NCI-H774 (cell line): ENCODE measurements at places on chromosomes 1 and 21.

DNA sequence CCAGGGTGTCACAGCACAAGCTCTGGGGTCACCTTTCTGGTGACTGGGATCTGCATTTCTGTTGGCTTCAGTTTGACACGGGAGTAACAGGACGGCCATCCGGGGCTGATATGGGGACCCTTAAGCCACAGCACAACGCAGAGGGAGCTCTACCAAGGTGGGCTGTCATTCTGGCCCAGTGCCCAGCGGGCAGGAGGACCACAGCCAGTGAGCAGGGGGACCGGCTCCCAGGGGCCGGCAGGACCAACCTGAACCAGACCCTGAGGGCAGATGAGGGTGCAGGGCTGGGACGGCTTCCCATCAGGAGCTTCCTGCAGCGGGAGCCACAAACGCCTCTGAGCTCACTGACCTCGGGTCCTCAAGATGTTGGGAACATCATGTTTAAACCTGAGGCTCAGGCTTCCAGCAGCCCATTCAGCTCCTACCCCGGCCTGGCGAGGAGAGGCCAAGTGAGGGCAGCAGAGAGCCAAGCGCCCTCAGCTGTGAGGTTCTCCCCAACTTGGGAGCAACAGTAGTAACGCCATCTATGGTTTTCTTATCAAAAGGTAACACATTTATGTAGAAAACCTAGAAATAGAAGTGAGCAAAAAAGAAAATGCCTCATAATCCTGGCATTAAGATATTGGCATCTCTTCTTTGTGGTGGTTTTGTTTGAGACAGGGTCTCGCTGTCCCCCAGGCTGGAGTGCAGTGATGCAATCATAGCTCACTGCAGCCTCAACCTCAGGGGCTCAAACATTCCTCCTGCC lies 26.8 kb downstream of the TMEM201 start:
- DNase-seq: no peak

- DNase-seq: no peak
Measured at GRCh38 chr1:191929383-191929782, 228.9 kb upstream of the RGS18 start.

- no peak for DNase-seq
Measured at GRCh38 chr1:225257081-225257480, 170.8 kb downstream of the LBR start.

DNA sequence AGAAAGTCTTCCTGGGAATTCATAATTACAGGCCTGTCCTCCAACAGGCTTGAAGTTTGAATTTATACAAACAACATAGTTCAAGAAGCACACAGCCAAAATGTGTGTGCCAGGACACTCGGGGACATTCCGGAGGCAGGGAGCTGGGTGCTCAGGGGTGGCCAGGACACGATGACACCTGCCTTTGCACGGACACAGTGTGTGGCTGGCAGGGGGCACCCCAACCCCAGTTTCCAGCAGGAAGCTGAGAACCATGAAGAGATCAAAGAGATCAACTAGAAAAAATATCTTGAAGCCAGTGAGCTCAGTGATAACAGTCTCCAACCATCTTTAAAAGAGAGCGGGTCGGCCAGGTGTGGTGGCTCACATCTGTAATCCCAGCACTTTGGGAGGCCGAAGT lies 32.5 kb upstream of the TRAPPC10 start:
- DNase-seq: no peak

DNA sequence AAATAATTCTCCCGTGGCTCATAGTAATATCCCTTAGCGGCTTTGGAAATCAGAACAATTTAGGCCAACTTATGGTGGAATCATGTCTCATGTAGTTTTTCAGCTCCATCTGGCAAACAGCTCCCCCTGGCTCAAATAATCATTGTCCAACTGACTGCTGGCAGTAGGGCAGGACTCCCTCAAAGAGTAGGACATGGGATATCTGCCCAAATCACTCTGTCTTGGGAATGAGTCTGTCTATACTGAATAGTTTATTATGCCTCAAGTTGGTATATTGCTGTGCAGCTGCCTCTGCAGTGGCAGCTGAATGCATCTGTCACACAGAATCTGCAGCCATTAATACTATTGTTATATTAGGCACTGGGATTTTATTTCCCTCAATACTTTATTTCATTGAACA lies 255.7 kb downstream of the COL11A1 start:
- no peak for DNase-seq

DNA sequence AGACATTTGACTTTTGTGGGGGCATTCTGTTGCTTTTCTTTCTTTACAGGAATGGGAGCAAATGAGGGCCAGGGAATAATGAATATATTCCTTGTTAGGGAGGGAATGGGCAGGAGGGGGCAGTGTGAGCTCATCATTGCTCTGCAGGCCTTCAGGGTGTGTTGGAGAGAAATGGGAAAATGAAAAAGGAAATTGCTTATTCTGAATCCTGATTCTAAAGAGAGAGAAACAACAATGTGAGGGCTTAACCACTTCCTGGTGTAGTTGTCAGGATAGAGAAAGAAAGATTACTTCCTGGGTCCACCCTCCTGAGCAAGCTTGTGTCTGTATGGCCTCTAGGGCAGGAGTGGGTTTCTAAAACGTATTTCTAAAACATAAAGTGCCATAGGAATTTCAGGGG lies 28.3 kb downstream of the VANGL2 start:
- no peak for DNase-seq

DNA sequence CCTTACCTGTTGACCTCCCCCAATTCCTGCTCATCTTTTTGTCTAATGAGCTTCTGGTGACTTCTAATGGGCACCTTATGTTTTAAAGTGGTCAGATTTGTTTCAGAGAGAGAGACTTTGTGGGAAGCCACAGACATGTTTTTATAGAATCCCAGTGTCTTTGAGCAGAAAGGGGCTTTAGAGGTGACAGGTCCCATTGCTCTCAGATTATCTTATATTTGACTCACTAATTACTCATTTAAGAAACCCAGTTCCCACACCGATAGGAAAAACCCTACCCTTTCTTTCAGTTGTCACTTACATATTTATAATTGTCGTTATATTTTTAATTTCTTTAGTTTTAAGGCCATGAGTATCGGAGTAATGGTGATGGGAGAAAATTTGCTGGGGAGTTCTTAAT lies 215.5 kb downstream of the CAMTA1 start:
- no peak for DNase-seq

DNA sequence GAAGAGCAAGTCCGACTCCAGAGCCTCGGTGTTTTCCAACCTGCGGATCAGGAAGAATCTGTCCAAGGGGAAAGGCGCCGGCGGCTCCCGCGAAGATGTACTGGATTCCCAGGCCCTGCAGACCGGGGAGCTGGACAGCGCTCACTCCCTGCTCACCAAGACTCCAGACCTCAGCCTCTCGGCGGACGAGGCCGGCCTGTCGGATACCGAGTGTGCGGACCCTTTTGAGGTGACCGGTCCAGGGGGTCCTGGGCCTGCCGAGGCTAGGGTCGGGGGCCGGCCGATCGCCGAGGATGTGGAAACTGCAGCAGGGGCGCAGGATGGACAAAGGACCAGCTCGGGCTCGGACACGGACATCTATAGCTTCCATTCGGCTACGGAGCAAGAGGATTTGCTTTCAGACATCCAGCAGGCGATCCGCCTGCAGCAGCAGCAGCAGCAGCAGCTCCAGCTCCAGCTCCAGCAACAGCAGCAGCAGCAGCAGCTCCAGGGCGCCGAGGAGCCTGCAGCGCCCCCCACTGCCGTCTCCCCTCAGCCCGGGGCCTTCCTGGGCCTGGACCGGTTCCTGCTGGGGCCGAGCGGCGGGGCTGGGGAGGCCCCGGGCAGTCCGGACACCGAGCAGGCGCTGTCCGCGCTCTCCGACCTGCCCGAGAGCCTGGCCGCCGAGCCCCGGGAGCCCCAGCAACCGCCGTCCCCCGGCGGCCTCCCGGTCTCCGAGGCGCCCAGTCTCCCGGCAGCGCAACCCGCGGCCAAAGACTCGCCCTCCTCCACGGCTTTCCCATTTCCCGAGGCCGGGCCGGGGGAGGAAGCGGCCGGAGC lies 827 bp downstream of the FMN2 start:
- peak; percentile 38 for DNase-seq

DNA sequence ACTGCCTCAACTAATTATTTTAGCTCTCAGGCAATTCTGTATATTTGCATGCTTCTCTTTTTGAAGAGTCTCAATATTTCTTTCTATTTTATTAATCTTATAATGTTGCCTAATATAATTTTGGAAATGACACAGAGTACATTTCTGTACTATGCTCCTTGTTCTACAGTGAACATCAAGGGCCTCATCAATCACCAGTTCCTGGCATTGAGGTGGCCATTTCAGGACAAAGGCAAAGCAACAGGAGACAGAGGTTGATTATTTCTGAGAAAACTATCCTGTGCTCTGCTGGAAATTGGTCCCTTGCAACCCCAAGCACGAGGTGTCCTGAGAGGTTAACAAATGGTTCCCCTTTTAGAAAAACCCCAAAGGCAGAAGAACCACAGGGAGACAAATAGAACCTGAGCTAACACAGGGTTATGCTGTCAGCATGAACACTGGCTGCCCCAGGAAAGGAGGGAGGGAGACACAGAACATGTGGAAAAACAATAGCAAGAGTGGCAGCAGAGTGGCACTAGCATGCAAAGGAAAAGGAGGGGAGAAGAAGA lies 63.9 kb upstream of the VAV3 start:
- no peak for DNase-seq

- peak; percentile 99 for DNase-seq
Measured at GRCh38 chr1:235367000-235367908, at the start of gene TBCE. TSS of gene TBCE (plus strand) at chr1:235367427. CDS start at chr1:235380050, 12,623 bp downstream.

- peak; percentile 24 for DNase-seq
Measured at GRCh38 chr1:87684713-87685205, 356.1 kb downstream of the LMO4 start.

- no peak for DNase-seq
Measured at GRCh38 chr1:54572542-54572850, 24.5 kb downstream of the ACOT11 start.

DNA sequence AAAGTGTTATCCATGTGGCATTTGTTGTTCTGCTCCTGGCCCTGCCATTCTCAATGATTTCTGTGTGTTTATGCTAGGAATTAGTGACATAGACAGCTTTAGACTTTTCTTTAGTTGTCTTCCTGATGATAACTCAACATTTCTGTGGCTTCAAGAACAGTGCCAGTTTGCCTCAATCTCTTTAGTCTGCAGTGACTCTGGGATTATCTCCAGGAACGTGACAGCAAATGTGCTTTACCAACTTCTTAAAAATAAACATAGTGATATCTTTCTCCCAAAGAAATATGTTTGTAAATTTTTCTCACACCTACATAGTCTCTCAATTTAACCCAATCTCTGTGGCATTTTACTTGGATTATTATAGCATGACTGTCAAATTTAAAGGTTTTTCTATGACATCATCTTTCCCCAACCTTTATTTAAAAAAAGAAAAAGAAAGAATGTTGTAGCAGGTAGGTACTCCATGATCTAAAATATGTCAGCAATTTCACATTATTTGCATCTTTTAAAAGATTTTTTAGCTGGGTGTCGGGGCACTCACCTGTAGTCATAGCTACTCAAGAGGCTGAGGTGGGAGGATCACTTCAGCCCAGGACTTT lies 24.6 kb downstream of the RNASEL start:
- DNase-seq: no peak

GRCh38 chr1:83113652-83114051 lies 885.3 kb downstream of the TTLL7 start:
- DNase-seq: no peak

- DNase-seq: no peak
Measured at GRCh38 chr1:47003896-47004403, 19.5 kb upstream of the CYP4X1 start.

DNA sequence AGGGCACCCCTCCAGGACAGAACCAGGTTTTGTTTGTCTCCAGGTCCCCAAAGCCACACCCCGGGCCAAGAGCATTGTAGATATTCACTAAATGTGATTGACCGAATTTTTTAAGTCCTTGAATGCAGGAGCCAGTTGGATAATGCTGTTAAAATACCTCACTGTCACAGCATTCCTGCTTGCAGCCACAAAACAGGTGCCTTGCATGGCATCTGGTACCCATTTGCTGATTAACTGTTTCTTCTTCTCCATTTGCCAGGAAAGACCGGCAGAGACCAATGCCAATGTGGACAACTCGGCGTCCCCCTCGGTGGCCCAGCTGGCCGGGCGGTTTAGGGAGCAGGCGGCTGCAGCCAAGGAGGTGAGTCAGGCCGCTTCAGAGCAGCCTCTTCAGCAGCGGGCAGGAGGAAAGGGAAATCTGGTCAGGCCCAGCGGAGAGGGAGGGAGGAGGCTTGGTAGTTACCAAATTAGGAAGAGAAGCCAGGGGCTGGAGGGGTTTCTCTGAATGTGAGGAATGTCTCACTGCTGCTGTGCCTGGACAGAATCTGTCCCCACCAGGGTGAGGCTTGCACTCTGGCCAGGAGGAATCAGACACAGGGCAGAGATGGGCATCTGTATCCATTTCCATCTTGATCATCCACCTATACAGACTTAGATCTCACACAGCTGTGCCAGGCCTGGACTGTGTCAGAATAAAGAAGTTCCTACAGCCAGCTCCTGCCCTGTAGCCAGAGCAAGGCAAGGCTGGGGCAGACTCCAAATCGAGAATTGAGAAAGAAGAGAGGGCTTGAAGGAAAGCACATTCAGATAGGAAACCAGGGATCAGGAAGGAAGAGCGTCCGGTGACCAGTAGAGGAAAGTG lies 37.9 kb upstream of the MPZL1 start:
- no peak for DNase-seq

- no peak for DNase-seq
Measured at GRCh38 chr1:150976401-150976821, 1.8 kb upstream of the CERS2 start.

- DNase-seq: no peak
Measured at GRCh38 chr1:89701746-89702241, 68.9 kb downstream of the LRRC8C start.

DNA sequence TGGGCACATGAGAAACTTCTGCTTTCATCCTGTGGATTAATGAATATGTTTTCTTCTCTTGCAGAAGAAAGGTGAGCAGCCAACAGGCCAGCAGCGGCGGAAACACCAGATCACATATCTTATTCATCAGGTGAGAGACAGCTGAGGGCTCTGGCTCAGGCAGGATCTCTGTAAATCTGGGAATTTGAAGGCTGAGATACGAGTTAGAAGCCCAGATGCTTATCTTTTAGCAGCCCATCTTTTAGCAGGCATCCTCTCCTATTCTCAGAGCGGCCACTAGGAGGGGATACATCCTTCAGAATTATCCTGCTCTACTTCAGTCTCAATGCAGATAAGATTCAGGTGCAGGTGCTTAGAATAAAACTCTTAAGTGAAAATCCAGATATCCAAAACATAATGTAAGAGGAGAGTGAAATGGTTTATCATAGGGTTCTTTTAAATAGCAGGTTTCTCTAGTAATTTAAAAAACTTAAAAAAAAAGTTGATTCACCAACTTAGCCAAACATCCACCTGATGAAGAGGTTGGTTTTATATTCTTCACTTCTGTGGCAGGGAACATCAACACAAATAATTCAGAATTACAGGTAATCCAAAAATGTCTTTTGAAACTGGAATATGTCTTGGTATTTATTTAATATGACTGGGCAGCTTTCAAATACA lies 19.3 kb downstream of the SH2D2A start:
- DNase-seq: peak; percentile 2
